ENCODE measurements at places on chromosomes 2 and 18.

DNA sequence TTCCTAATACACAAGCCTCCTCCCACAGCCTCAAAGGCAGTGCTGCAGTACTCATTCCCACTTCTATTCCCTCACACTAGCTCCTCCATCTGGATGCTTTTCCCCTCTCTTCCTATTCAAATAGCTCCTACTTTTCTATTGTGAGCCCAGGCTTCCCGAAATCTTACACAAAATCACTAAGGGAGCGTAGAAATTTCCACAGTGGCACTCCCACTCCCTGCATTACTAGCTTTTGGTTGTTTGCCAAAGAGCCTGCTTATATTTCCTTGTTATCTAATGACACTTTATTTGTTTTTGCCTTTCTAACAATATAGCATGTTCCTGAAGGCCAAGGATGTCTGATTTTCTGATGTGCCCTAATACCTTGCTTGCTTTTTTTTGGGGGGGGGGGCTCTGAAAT, 10.9 kb downstream of the EPAS1 start:
- DNase-seq, result no peak

GRCh38 chr2:4973973-4974372, 718.2 kb upstream of the SOX11 start:
- no peak for DNase-seq

DNA sequence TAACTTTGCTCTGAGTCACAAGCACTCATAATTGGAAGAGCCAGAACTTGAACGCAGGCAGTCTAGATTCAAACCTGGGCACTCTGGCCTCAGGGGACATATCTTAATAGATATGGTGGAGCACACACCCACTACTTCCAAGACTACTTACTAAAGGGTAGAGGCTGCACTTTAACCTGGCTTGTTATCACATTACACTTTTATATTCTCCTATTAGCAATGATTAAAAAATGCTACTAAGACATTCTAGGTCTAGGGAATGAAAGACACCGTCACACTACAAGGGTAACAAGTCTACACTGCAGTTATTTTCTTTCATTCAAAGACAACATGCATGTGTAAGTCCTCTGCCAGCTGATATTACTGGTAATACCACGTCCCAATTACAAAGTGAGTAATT, 258.8 kb downstream of the ZNF521 start:
- DNase-seq, result no peak

DNA sequence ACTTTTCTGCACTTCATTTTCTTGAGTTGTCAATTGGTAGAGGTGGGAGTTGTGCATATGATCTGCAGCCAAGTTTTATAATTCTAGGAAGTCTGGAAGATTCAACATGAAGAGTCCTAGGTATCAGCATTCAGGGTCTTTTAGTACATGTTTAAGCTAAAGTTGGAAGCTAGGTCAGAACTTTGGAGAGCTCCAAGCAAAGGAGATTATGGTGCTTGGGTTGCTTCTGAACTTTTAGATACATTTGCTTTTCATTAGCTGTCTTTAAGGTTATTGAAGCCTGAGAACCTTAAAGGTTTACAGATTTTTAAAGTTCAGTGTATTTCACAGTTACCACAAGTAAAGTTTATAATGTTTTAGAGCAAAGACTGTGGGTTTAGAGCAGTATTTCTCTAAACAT, 85.5 kb downstream of the EPC2 start:
- DNase-seq, result no peak

DNA sequence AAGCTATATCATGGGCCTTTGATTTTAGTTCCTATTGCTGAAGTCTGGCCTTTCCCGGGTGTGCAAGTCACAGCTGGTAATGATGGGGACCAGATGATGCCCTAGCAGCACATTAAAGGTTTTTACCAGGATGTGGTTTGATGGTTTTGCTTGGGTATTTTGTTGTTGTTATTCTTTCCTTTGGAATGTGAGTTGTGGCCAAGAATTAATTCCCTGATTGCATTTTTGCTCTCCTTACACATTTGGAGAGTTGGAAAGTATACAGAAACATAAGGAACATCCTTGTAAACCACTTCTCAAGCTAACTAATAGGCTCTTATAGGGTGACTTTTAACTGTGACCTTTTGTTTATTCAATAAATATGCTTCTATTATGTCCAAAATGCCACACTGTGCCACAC, 154.1 kb upstream of the MMADHC start:
- DNase-seq, result no peak

- no peak for DNase-seq
These were observed 51.3 kb upstream of the NABP1 start for GRCh38 chr2:191626497-191627151.

GRCh38 chr2:68917034-68917718, 35.5 kb downstream of the GKN2 start:
- no peak for DNase-seq

- no peak for DNase-seq
These were observed 25.9 kb downstream of the ALS2 start for GRCh38 chr2:201754717-201755415.

- DNase-seq, result no peak
These were observed 187.1 kb downstream of the GULP1 start for GRCh38 chr2:188478724-188479123.

DNA sequence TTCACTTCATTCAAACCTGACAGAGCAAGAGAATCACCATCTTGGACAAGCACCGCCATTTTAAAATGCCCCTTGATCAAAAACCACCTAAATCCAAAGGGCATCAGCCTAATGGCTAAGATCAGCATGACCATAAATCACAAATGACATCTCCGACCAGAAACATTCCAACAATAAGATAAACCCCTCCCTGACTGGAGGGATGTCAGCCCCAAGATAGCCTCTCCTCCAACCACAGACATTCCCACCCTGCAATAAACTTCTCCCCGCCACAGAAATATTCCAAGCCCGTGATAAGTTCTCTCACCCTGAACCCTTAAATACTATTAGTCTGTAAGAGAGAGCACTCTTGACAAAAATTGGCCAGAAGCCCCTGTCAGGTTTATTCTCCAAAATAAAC, 21.6 kb upstream of the LYPD1 start:
- DNase-seq, result no peak

DNA sequence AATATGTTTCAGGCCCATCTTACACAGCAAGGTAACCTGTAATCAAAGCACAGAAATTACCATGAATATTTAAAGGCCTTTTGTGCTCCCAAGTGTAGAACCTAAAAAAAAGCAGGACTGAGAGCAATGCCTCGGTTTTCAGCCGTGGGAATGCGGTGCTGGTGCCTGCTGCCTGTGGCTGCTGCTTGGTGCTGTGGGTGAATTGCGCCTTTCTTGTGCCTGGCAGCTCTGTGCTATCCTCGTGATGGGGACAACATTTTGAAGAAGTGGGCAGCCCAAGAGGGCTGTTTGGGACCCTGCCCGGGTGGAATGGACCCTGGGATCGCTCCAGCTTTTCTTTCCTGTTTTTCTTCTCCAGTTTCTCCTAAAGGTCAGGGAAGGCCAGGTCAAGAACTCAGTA, 91.2 kb downstream of the ASAP2 start:
- DNase-seq, result no peak

- no peak for DNase-seq
These were observed 612.1 kb downstream of the KCNJ3 start for GRCh38 chr2:155310589-155310988.

DNA sequence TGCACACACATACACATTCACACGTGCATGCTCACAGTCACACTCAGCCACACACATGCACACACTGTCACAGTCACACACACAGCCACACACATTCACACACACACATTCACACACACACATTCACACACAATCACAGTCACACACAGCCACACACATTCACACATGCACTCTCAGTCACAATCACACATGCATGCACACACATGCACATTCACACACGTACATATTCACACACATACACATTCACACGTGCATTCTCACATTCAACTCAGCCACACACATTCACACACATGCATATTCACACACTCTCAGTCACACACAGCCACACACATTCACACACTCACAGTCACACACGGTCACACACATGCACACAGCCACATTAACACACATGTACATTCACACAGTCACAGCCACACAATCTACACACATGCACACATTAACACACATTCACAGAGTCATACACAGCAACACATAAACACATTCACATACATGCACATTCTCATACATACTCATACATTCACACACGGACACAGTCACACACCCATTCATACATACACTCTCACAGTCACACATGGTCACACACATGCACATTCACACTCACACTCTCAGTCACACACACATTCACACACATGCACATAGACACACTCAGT, 239.8 kb downstream of the EIPR1 start:
- DNase-seq, result no peak

GRCh38 chr2:223720367-223720766, 117.0 kb downstream of the AP1S3 start:
- no peak for DNase-seq

DNA sequence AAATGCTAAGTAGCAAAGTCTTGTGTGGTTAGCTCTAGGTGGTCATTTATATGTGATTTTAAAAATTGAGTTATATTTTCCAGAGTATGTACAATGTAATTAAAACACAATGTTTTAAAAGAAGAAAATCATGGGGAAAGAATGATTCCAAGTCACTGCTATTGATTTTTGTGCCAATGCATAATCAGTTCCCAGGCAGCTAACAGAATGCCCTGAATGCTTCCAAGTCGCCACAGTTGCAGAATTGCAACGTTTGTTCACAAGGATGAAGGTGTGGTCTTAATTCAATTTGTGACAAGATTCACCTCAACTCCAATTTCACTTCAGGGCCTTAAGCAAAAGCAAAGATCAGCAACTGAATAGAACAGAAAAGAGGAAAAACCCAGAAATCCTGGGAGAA, 200.4 kb downstream of the SPP2 start:
- no peak for DNase-seq

- DNase-seq, result no peak
These were observed 11.4 kb upstream of the PROKR1 start for GRCh38 chr2:68632021-68632420.

GRCh38 chr18:32057624-32058165, 34.0 kb upstream of the RNF138 start:
- no peak for DNase-seq

DNA sequence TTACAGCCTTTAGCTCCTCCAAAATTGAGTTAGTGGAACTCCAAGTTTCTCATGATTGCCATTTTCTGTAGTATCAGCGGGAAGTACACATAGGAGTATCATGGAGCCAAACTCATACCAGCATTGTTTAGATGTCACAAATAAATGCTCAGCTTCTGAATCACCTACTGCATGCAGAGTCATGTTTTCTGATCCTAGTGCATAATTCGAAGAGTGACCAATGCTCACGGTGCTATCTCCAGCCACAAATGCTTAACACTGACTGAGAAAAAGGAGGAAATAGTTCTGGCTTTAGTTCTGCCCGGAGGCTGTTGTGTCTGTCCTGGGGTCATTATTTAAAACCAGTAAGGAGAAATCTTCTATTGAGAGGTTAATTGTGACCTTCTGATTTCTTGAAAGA, 45.4 kb upstream of the LRATD1 start:
- DNase-seq, result no peak

All from vagina (tissue), 2 donors.